ENCODE measurements at places on chromosomes 5 and 9.

DNA sequence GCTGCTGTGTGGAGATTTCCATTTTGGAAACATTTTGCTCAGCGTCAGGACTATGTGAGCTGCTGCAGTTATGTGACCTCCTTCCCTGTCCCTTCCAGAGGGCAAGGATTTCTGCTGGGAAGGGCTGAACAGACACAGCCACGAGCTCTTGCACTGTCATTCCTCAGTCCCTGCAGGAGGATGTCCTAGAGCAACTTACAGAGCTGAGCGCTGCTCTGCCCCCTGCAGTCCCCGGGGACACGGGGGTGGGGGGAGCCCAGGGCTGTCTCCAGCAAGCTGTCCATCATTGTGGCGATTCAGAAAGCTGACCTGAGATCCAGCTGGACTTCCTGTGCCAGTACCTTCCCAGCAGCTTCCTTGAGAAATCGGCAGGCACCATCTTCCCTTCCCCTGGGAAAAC lies 28.0 kb upstream of the MAP1B start:
- DNase-seq: no peak

- no peak for DNase-seq
Observed at GRCh38 chr9:122059955-122060324, 33.2 kb downstream of the TTLL11 start.

- no peak for DNase-seq
Observed at GRCh38 chr9:88383176-88383575, 5.1 kb upstream of the SPIN1 start.

DNA sequence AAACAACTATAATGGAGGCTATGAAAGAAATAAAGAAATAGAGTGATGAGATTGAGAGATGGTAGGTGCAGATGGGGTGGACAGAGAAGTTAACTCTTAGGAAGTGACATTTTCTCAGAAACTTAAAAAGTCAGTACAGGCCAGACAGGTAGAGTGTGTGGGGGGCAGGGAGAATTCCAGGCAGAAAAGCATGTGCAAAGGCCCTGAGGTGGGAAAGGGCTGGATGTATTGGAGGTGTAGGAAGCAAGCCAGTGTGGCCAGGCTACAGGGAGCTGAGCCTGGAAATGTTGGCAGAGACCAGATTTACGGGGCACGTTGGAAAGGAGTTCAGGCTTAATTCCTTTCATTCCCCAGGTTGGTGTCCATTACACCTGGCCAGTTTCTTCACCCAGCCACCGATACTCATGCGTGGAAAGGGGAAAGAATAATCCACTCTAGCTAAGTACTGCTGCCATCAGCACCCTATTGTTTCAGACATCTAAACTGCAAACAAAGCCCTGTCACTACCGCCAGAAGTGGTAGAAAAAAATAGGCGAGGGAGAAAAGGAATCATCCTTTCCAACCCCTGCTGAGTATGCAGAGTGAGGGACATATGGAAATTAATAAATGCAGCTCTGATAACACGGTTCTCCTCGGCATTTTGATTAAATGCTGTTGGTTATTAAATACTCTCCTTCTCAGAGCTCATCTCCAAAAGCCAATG lies 116.8 kb upstream of the GPR151 start:
- peak; percentile 52 for DNase-seq

- peak; percentile 56 for DNase-seq
Observed at GRCh38 chr5:176817369-176817840, 7.0 kb downstream of the UNC5A start.

DNA sequence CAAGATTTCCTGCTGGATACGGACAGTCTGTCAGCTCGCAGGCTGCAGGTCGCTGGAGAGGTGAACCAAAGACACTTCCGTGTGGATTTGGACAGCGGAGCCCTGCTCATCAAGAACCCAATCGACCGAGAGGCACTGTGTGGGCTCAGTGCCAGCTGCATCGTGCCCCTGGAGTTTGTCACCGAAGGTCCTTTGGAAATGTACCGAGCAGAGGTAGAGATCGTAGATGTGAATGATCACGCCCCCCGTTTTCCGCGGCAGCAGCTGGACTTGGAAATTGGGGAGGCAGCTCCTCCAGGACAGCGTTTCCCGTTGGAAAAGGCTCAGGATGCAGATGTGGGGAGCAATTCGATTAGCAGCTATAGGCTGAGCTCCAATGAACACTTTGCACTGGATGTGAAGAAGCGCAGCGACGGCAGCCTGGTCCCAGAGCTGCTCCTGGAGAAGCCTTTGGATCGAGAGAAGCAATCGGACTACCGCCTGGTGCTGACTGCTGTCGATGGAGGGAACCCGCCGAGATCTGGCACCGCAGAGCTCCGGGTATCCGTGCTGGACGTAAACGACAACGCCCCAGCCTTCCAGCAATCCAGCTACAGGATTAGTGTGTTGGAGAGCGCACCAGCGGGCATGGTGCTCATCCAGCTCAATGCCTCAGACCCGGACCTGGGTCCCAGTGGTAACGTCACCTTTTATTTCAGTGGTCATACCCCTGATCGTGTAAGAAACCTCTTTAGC lies 658 bp downstream of the PCDHGC4 start:
- no peak for DNase-seq

GRCh38 chr5:140106101-140106500 lies 7.8 kb upstream of the PURA start:
- no peak for DNase-seq

GRCh38 chr5:125655156-125655555 lies 768.1 kb upstream of the GRAMD2B start:
- DNase-seq: peak; percentile 9

DNA sequence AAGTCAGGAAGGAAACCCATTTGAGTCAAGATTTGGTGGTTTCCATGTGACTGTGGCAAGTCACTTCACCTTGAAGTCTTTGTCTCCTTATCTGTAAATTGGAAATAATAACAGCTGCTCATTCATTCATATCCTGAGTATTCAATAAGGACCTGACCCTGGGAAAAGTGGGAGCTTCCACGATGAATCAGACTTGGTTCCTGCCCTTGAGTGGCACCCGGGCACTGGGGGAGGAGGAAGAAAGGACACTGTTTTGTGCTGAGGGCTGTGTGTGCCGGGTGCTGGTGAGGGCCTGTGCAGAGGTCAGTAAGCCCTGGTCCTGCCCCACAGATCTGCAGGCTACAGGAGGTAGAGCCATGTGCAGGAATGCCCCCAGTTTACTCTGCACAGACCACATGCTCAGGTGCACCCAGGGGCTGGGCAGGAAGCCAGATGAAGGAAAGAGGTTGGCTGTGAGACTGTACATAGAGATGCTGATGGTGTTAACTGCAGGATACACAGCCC lies 6.8 kb downstream of the NDST1 start:
- no peak for DNase-seq

DNA sequence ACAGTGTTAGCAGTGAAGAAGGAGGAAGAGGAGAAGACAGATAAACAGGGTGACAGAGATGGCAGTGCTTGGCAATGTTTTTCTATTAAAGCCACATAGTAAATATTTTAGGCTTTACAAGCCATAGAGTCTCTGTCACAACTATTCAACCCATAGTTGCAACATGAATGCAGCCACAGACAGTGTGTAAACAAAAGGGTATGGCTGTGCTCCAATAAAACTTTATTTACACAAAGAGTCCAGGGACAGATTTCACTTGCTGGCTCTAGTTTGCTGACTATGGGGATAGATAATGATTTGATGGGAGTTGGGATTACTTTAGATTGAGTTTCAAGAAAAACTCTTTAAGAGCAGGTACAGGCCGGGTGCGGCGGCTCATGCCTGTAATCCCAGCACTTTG lies 224.8 kb upstream of the SEMA6A start:
- no peak for DNase-seq

DNA sequence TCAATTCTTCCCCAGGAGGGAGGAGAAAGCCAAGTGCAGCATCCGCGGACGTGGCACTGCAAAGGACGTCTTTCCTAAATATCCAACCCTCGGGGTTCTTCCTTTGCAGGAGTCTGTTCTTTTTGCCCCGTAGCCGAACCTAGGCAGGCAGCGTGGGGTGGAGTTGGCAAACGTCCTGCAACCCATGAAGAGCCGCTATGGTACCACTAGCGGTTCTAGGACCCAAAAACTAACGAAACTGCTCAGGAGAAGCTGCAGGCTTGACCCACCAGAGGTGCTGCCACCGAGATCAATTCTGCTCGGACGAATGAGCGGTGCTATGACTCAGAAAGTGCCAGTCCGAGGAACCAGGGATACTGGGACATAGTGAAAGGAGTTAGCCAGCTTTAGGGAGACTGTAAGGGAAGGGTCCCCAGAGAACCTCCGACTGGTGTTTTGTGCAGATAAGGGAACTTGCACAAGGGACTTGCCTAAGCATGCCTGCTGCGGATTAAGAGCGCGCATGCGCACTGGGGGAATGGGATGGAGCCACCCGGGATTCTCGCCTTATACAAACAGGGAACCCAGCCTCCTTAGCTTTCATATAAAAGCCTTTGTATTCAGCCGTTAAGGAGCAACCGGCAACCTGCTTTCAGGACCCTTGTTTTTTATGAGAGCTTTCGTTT lies 32.7 kb downstream of the ANXA2R start:
- peak; percentile 88 for DNase-seq

GRCh38 chr5:106292654-106293053 lies 1378.1 kb downstream of the EFNA5 start:
- no peak for DNase-seq

DNA sequence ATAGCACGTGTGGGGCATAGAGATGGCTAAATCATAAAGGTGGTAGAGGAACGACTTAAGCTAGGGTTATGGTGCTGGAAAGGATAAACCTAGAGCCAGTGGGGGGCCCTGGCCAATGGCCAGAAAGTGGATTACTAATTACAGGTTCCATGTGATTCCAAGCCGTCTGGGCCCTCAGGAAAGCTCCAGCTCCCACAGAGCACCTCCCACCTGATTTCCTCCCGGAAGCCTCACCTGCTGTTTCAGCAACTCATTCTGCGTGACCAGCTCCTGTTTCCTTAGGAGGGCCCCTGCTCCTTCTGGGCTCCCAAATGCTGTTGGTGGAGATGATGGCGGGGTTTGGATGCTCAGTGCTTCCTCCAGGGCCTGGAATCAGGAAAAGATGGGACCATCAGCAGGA lies 16.2 kb downstream of the GPX3 start:
- no peak for DNase-seq

GRCh38 chr5:141637767-141638419 lies 1.1 kb downstream of the RELL2 start:
- no peak for DNase-seq

DNA sequence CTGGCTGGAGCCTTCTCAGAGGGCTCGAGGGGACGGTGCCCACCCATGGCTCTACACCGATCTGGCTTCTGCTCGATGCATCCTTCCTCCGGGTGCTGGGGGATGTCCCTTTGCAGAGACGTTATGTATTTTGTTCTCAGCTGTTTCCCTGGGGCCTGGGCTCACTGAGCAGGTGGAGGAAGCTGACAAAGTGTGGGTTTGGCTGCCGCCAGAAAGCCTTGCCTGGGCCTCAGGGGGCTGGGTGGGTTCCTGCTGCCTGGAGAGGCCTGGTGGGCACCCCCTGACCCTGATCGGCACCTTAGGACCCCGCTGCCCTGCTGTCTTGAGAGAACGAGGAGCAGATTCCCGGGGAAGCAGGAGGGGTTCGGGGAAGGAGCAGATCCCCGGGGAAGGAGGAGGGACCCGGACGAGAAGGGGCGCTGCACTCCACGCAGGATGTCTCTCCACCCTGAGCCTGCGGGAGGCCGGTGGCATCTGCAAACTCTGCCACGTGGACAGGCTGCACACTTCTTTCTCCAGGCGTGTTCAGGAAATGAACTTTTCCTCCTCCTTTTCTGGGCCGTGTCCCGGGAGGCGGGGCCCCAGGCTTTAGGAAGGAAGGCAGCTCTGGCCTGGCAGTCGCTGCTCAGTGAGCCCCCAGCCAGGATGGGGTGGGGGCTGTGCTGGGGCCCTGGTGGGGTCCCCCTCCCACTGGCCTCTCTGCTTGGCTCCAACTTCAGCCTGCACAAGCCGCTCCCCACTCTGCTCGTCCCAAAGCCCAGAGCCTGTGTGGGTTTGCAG lies 148.9 kb downstream of the RXRA start:
- DNase-seq: no peak

- DNase-seq: no peak
Observed at GRCh38 chr5:8644377-8644776, 775.4 kb downstream of the MTRR start.

GRCh38 chr9:27489087-27489876 lies 34.8 kb upstream of the IFNK start:
- no peak for DNase-seq
